ENCODE measurements at places on chromosomes 7 and 10.

- no peak for DNase-seq
Observed at GRCh38 chr7:41711283-41712064, 8.6 kb upstream of the INHBA start.

DNA sequence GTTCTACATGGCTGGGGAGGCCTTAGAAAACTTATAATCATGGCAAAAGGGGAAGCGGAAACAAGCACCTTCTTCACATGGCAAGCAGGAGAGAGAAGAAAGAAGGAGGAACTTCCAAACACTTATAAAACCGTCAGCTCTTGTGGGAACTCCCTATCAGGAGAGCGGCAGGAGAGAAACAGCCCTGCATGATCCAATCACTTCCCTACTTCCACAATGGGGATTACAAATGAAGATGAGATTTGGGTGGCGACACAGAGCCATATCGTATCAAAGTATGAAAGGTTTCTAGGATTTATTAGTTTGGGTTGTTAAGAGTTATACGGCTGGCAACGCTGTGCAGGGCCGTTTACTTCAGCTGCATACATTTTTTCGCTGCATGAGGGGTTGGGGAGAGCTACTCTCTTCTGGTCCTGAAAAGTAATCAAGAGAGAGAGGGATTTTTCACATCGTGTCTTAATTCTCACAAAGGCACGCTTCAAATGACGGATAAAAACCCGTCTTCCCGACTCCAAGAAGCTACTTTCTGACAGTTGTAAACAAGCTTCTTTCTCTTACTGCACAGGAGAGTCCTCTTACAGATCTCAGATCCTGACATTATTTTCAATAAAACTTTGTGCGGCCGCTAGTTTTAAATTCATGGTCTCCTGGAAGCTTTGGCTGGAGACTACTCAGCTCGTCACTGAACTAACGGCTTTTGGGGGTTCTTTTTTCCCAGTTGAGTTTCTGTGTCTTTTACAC is 751 bp upstream of the GTPBP10 start:
- peak; percentile 49 for DNase-seq

DNA sequence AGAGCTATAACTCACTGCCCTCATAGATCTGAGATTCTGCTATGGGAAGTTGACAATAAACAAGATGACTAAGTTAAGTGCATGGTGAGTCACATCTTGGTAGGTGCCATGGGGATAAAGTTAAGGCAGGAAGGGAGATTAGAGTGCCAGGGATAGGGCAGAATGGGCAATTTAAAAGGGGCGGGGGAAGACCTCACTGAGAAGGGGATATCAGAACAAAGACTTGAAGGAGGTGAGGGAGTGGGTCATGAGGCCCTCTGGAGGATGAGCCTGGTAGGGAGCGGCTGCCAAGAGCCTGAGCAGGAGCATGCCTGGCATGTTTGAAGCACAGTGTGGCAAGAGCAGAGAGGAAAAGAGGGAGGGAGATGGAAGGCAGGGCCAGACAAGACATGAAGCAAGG is 34.8 kb upstream of the INMT start:
- no peak for DNase-seq

DNA sequence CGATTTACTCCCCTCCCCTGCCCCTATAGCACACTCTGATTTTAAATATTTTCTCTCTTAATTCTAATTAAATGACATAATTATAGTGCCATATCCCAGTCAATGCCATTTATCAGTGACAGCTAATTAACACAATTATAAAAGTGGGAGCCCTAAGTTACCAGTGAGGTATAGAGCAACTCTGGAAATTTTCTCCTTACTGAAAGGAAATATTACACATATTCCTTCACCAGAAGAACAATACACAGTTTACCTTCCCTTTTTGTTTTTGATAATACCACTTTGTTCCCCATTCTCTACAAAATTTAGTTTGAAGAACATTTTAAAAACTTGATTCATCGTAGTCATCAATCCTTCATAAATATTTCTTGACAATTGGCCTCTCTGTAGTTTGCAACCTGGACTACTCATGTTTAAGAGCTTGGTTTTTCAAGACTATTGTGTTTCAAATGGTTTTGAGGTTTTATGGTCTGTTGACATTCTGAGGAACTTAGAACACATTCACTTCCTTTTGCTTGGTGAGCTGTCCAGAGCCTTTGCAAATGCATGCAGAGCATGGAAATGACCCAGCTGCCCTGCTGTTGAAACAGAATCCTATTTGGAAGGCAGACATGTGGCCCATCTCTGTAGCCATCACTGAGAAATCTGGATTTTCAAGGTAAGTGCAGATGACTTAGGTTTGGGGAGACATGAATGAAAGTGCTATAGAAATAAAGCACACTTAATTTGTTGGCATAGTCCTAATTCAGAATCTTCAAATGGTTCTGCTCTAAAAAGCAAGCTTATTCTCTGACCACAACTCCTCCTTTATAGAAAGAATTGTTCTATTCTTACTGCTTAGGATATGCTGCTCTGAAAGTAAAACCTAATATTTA is at the start of gene GPR141:
Gene GPR141 (plus strand): TSS at position 521 of the 875 bp plus-strand sequence. CDS start 56,628 bp downstream, outside the sequence.
- no peak for DNase-seq

- no peak for DNase-seq
Observed at GRCh38 chr7:50481867-50482266, 31.7 kb upstream of the FIGNL1 start.

GRCh38 chr10:75466886-75467285 is 35.5 kb downstream of the LRMDA start:
- DNase-seq: no peak

- peak; percentile 26 for DNase-seq
Observed at GRCh38 chr7:87875151-87876039, 765 bp downstream of the SLC25A40 start.

GRCh38 chr10:9596368-9596920 is 1421.2 kb upstream of the CELF2 start:
- DNase-seq: no peak

- no peak for DNase-seq
Observed at GRCh38 chr10:49080965-49081364, 34.4 kb downstream of the VSTM4 start.

- DNase-seq: no peak
Observed at GRCh38 chr10:33783078-33783477, 448.6 kb upstream of the NRP1 start.

DNA sequence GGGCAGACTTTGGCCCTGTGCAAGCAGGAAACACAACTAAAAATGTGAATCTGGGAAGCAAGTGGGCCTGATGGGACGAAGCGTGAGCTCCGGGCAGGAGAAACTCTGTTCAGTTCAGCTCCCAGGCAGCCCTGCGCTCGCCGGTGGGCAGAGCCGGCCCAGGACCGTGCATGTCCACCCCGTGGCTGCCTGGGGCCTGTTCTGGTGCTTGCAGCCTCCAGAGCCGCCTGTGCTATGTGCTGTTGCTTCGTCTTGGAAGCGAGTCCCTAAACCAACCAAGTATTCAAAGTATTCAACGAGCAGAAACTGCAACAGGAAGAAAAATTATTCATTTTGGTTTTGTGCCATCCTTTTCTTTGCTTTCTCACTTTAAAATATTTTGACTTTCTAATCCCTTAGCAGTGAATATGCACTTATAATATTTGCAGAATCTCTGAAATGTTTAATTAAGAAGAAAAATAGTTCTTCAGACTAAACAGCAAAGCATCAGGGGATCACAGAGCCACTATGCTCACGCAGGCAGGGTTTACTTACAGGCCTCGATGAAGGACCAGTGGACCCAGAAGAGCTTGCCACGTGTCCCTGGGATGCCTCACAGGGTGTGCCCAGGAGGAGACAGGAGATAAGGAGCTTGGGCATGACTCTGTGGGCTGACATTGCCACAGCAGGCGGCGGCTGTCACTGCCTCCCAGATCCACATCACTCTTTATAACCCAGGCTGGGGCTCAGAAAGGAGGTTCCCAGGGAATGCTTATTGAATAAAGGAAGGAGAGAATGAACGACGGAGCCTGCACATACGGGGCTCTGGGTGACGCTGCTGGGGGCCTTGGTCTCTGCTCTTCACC is 45.6 kb downstream of the VIPR2 start:
- DNase-seq: peak; percentile 47

DNA sequence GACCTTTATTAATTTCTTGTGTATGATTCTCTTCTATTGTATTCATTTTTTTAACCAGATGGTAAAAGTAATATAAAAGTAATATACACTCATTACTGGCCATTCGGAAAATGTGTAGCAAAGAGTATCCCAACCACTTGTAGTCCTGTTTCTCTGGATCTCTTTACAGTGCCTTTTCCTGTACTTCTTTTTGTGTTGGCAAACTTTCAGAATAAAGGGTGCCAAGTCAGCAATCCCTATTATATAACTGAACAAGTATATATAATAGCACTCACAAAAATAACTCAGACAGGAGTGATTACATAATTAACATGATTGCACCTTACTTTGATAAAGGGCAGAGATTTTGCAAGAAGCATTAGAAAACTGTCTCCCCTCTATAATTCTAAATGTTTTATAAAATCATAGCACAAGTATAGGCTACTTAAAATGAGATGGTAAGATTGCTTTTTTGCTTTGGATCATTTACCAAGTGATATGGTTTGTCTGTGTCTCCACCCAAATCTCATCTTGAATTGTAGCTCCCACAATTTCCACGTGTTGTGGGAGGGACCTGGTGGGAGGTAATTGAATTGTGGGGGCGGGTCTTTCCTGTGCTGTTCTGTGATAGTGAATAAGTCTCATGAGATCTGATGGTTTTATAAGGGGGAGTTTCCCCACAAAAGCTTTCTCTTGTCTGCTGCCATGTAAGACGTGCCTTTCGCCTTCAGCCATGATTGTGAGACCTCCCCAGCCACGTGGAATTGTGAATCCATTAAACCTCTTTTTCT is 41.5 kb upstream of the EPC1 start:
- DNase-seq: no peak

GRCh38 chr10:103394180-103394579 is 2.1 kb downstream of the ATP5MK start:
- no peak for DNase-seq

DNA sequence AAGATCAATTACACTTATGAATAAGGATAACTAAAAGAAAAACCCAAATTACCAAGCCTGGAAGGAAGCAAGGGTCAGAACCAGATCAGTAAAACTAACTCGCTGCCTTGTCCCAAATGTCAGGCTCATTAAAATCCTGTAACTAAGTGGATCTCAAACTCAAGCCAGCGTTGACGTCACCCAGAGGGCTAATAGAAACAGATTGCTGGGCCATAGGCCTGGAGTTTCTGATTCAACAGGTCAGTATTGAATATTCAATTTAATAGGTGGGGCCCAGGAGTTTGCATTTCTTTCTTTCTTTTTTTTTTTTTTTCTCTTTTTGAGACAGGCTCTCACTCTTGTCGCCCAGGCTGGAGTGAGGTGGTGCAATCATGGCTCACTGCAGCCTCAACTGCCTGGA is 397.0 kb downstream of the CALN1 start:
- no peak for DNase-seq

- no peak for DNase-seq
Observed at GRCh38 chr7:124201768-124202349, 169.0 kb upstream of the TMEM229A start.

- no peak for DNase-seq
Observed at GRCh38 chr10:116748041-116748440, 5.7 kb upstream of the HSPA12A start.

- no peak for DNase-seq
Observed at GRCh38 chr10:62433181-62433692, 59.1 kb downstream of the ZNF365 start.

- DNase-seq: no peak
Observed at GRCh38 chr10:102316421-102316820, 71.1 kb downstream of the GBF1 start.

DNA sequence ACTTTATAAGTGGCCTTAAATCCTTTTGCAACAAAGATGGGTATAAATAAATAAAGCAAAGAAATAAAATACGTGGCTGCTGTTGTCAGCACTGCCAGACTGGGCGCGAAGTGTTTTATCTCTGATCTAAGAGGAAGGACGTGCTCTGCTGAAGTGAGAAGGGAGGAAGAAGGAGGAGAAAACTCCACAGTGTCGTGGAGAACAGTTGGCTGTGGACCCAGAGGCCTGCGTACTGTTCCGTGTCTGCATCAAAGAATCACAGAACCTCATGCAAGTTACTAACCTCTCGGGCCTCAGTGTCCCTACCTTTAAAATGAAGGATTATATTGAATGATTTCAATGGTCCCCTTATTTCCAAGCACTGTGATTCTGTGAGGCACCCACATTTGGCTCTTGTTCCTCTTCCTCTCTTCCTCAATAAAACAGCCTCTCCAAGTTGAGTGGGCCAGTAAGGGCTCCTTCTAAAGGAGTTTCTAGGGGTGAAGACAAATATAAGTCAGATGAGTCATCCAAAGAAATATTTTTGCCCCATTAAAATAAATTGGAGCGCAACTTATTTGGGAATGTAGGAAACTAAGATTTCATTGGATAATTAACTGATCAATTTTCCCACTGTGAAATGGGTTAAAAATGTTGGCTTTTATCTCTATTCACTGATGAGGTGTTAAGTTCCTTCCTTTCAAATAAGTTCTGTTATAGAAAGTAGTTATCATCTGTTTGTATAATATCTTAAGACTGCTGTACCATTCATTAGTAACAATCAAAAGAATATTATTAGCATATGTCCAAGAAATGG is 126.9 kb upstream of the EFCAB10 start:
- DNase-seq: no peak

DNA sequence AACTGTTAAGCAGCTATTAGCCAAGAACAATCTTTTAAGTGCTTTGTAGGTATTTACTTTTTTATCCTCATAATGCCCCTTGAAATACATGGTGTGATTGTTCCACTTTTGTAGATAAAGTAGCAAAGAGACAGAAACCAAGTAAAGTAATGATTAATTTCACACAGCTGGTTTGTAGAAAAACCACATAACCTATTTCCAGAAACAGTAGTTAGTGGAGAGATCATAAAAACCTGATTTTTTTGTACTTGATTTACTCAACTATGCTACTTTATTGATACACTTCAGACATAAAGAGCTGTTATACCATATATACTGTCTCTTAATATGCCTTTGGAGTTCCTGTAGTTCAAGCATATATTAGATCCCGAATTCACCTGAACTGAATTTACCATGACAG is 118.4 kb downstream of the SEMA3A start:
- DNase-seq: no peak

GRCh38 chr10:80414142-80414895 is 6.0 kb downstream of the PRXL2A start:
- peak; percentile 72 for DNase-seq

- no peak for DNase-seq
Observed at GRCh38 chr10:114609518-114610426, 48.3 kb downstream of the ABLIM1 start.

GRCh38 chr7:131681961-131682360 is 125.5 kb upstream of the PODXL start:
- DNase-seq: no peak

- DNase-seq: peak; percentile 56
Observed at GRCh38 chr10:80356989-80357850, 639 bp downstream of the DYDC2 start.

- no peak for DNase-seq
Observed at GRCh38 chr10:43707770-43708169, 59.1 kb upstream of the ZNF32 start.

Measured in tongue (tissue), 3 donors.